ENCODE measurements at places on chromosomes 11 and 22.

GRCh38 chr11:69497221-69497787, 15.8 kb downstream of the LINC01488 start:
- no peak for DNase-seq
- H3K4me3 ChIP-seq: no peak overlapping the region
- no peaks in the 10 kb centered on the region for H3K4me1 ChIP-seq
- H3K36me3 ChIP-seq: no peaks in the 10 kb centered on the region
- no peaks in the 10 kb centered on the region for H3K27me3 ChIP-seq

- H3K27me3 ChIP-seq: peaks cover 7% of the 10 kb centered on the region
- no peak overlapping the region for H3K4me3 ChIP-seq
- DNase-seq: no peak
- H3K4me1 ChIP-seq: peaks cover 2% of the 10 kb centered on the region
- H3K36me3 ChIP-seq: no peaks in the 10 kb centered on the region
Observed at GRCh38 chr11:74532501-74533246, 39.1 kb upstream of the LIPT2 start.

DNA sequence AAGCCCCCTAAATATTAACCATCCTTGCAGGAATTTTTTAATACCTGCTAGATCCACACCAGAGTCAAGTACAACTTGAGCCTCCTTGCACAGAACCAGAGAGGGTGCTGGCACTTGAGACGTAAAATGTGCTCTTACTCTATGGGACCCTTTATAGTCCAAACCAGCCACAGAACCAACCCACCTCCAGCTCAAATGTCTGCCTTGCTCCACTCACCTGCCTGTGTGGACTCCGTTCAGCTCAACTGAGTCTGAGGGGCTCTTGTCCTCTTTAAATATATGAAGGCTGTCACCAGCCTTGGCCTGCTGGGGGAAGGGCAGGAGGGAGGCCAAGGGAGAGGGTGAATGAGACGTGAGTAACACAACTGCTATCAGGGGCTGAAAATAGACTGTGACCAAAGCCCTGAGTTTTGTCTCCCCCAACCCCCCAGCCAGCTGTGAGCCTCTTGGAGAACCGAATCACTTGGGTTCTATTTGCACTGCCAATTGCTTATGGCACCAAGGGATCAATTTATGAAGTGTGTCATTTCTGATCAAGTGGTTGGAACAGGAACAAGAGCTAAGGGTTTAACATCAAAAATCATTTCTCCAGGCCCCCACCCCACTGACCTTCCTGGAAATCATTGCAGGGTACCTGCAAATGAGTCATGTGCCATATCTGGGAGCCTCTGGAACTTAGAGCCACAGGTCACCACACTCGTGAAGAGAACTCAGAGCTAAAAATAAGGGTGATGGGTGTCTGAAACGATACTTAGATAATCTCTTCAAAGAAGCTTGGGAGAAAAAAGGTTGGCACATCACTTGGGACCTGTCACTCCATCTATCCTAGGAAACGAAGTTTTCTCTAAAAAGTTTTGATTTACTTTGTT, at the start of gene CSRP3:
Gene CSRP3, minus strand, starts transcription at position 247 of the 869 bp plus-strand sequence. CDS start 9,535 bp downstream, outside the sequence.
- no peak for DNase-seq
- H3K36me3 ChIP-seq: no peaks in the 10 kb centered on the region
- peaks cover 8% of the 10 kb centered on the region for H3K27me3 ChIP-seq
- H3K27ac ChIP-seq: no peak within 1 kb of the TSS
- H3K4me3 ChIP-seq: no peak within 1 kb of the TSS
- H3K4me1 ChIP-seq: peaks cover 2% of the 10 kb centered on the region

DNA sequence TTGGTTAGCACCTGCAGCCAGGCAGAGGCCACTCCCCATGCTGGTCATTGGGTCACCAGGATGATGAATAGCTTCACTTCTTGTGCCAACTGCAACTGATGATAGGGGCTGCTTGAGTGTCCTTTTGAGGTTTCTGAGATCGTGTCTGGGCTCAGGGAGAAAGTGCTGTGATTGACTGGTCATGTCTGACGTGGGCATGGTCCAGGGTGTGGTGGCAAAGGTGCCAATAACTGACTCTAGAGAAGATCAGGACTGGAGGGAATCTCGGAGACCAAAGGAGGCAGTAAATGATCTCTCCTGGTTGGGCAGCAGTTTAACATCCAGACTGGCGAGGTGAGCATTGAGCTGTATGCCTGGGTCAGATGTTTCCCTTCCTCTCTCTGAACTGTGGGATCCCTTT, 10.0 kb upstream of the SLC22A6 start:
- H3K4me3 ChIP-seq: no peak overlapping the region
- H3K27ac ChIP-seq: no peak overlapping the region
- DNase-seq: no peak
- no peaks in the 10 kb centered on the region for H3K36me3 ChIP-seq
- H3K27me3 ChIP-seq: peaks cover 9% of the 10 kb centered on the region

DNA sequence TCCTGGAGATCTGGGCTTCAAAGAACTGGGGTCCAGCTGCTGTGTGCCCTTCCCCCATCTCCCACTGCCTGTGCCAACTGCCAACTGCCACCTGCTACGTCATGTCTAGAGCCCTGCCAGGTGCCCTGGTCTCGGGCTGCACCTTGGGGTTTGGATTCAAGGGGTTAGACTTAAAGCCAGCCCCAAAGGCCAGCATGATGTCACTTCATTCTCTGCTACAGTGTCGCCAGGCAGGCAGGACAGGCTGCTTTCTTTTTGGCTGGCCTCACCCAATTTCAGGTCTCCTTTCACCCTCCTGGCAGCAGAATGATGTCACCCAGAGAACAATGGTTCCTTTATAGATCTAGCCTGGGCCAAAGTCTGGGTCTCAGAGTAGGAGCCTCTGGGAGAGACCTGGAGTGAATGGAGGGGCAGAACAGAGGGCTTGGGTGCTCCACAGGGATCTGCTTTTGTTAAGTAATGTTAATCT, 79.5 kb upstream of the CRYBB3 start:
- no peak overlapping the region for H3K27ac ChIP-seq
- DNase-seq: no peak
- H3K27me3 ChIP-seq: no peaks in the 10 kb centered on the region
- H3K4me1 ChIP-seq: no peaks in the 10 kb centered on the region

DNA sequence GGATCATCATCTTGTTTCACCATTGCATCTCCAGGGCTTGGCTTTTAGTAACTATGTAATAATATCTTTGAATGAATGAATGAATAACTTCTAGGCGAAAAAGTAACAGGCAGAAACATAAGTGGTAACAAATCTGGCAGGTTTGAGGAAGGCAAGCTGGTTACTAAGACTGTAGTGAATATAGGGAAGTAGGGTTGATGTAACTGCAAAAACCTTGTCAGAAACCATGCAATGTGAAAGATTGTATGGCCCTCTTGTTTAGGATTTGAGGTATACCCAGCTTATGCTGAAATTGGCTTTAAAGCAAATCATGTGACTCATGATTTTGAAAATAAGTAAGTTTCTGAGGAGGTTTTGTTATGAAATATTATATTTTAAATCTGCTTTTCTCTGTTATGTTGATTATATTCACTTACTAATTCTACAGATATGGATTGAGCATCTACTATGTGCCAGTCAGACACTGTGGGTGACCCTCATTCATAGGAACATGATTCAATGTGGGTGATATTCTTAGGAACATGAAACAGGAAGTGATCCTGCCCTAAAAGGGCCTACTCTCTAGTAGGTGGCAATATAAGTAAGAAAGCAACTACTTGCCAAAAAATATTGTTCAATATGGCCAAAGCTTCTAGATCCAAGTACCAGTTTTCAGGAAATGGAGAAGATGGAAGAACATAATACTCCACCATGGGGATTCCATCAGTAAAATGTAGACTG, 115.5 kb upstream of the CCDC90B start:
- H3K4me1 ChIP-seq: no peaks in the 10 kb centered on the region
- no peaks in the 10 kb centered on the region for H3K36me3 ChIP-seq
- H3K27me3 ChIP-seq: no peaks in the 10 kb centered on the region
- no peak for DNase-seq
- no peak overlapping the region for H3K27ac ChIP-seq

- no peak overlapping the region for H3K4me3 ChIP-seq
- peak; percentile 68 for DNase-seq
- no peaks in the 10 kb centered on the region for H3K36me3 ChIP-seq
- peaks cover 8% of the 10 kb centered on the region for H3K27me3 ChIP-seq
Observed at GRCh38 chr22:45064313-45065278, 54.8 kb upstream of the PHF21B start.

- H3K4me3 ChIP-seq: no peak overlapping the region
- H3K27me3 ChIP-seq: no peaks in the 10 kb centered on the region
- DNase-seq: no peak
- peak overlapping the region; percentile 62 for H3K27ac ChIP-seq
- peaks cover 57% of the 10 kb centered on the region for H3K36me3 ChIP-seq
Observed at GRCh38 chr22:27895600-27895999, 23.5 kb downstream of the PITPNB start.

GRCh38 chr11:88569342-88569741, 231.8 kb upstream of the CTSC start:
- H3K4me3 ChIP-seq: no peak overlapping the region
- H3K4me1 ChIP-seq: no peaks in the 10 kb centered on the region
- peaks cover 10% of the 10 kb centered on the region for H3K27me3 ChIP-seq
- no peak for DNase-seq
- H3K27ac ChIP-seq: no peak overlapping the region

- H3K4me1 ChIP-seq: no peaks in the 10 kb centered on the region
- H3K36me3 ChIP-seq: no peaks in the 10 kb centered on the region
- H3K27me3 ChIP-seq: no peaks in the 10 kb centered on the region
- no peak overlapping the region for H3K4me3 ChIP-seq
- no peak for DNase-seq
Observed at GRCh38 chr11:22640862-22641261, 15.2 kb upstream of the FANCF start.

DNA sequence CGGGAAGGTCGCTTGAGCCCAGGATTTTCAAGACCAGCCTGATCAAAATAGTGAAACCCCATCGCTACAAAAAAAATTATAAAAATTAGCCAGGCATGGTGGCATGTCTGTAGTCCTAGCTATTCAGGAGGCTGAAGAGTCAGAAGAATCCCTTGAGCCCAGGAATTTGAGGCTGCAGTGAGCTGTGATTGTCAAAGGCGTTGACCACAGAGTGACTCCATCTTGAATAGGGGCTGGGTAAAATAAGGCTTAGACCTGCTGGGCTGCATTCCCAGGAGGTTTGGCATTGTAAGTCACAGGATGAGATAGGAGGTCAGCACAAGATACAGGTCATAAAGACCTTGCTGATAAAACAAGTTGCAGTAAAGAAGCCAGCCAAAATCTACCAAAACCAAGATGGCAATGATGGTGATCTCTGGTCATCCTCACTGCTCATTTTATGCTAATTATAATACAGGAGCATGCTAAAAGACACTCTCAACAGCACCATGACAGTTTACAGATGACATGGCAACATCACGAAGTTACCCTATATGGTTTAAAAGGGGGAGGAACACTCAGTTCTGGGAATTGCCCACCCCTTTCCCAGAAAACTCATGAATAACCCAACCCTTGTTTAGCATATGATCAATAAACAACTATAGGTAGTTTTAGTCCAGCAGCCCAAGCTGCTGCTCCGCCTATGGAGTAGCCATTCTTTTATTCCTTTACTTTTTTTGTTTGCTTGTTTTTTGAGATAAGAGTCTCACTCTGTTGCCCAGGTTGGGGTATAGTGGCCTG, 2.8 kb upstream of the RDX start:
- no peak overlapping the region for H3K4me3 ChIP-seq
- H3K27ac ChIP-seq: no peak overlapping the region
- H3K4me1 ChIP-seq: peaks cover 17% of the 10 kb centered on the region
- H3K36me3 ChIP-seq: peaks cover 6% of the 10 kb centered on the region

GRCh38 chr11:126992804-126993111, 7.8 kb downstream of the KIRREL3 start:
- no peak for DNase-seq
- H3K36me3 ChIP-seq: no peaks in the 10 kb centered on the region
- H3K27ac ChIP-seq: no peak overlapping the region
- H3K4me3 ChIP-seq: no peak overlapping the region

- H3K4me3 ChIP-seq: no peak overlapping the region
- H3K4me1 ChIP-seq: peaks cover 28% of the 10 kb centered on the region
- H3K27me3 ChIP-seq: peaks cover 15% of the 10 kb centered on the region
- DNase-seq: no peak
- H3K36me3 ChIP-seq: peaks cover 8% of the 10 kb centered on the region
Observed at GRCh38 chr11:35134403-35135148, 4.4 kb upstream of the CD44 start.

- H3K4me3 ChIP-seq: no peak overlapping the region
- peaks cover 41% of the 10 kb centered on the region for H3K27me3 ChIP-seq
- peaks cover 16% of the 10 kb centered on the region for H3K4me1 ChIP-seq
- H3K36me3 ChIP-seq: no peaks in the 10 kb centered on the region
- DNase-seq: no peak
Observed at GRCh38 chr11:34599406-34599945, 21.4 kb upstream of the EHF start.

DNA sequence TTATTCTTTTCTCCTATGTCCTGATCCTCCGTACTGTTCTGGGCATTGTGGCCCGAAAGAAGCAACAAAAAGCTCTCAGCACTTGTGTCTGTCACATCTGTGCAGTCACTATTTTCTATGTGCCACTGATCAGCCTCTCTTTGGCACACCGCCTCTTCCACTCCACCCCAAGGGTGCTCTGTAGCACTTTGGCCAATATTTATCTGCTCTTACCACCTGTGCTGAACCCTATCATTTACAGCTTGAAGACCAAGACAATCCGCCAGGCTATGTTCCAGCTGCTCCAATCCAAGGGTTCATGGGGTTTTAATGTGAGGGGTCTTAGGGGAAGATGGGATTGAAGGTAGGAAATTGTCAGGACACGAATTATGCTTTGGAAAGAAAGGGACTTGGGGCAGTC, 843 bp downstream of the OR51T1 start:
- H3K27me3 ChIP-seq: no peaks in the 10 kb centered on the region
- no peaks in the 10 kb centered on the region for H3K4me1 ChIP-seq
- H3K4me3 ChIP-seq: no peak overlapping the region
- no peaks in the 10 kb centered on the region for H3K36me3 ChIP-seq
- DNase-seq: no peak

DNA sequence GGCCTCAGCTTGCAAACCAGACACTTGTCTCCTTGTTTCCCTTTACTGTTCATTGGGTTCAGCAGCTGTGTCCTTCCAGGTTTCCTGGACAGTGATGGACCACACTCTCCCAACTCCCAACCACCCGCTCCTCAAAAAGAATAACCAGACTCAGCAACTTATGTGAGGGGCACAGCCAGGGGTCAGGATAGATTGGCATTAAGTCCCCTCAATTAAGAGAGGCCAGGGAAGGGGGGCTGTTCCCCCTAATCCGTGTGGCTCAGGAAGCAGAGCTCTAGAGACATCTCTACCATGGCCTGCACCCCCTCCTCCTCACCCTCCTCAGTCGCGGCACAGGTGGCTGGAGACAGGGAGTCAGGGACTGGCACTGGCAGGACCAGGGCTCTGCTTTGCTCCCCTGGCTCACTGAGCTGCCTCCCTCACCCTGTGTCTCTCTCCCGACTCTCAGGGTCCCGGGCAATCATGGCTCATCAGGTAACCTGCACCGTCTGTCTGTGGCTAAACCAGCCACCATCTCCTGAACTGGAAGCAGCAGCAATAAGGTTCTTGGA, 111.7 kb downstream of the ZNF280B start:
- no peaks in the 10 kb centered on the region for H3K4me1 ChIP-seq
- H3K36me3 ChIP-seq: no peaks in the 10 kb centered on the region
- DNase-seq: no peak
- no peak overlapping the region for H3K4me3 ChIP-seq
- no peak overlapping the region for H3K27ac ChIP-seq
- H3K27me3 ChIP-seq: peaks cover 33% of the 10 kb centered on the region

Measured in activated CD8-positive, alpha-beta memory T cell treated with anti-CD3 and anti-CD28 coated beads, Interleukin-2, amount 10 ng/mL, durations not matched to agents 7 days and 5 days (primary cell).